ENCODE measurements at places on chromosomes 13 and 19. TPM values are rescaled to one million over a fixed set of nuclear protein-coding genes. Genes with fewer than 3 reads are reported as not detected.

Gene ZNF562
- 34.0 TPM for total RNA-seq

Gene CASP14
- not detected for total RNA-seq

Gene PPM1N
- 4.2 TPM for total RNA-seq

Gene COG6
- 26.4 TPM for total RNA-seq

Gene OR7D4
- not detected for total RNA-seq

DNA sequence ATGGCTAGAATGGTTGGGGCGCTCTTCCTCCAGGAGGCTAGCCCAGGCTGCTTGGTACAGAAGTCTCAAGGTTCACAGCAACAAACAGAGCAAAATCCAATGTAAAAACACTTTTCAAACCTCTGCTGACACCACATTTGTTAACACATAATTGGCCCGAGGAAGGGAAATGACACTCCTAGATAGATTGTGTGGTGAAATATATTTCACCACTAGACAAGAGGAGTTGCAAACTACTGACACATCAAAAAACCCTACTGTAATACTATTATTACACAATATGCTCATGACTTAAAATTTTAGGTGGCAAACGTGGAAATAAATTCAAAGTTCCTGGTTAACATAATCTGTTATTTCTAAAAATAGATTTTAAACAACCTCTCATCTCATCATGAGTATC lies 643.6 kb downstream of the PCDH9 start:
- DNase-seq: no peak

DNA sequence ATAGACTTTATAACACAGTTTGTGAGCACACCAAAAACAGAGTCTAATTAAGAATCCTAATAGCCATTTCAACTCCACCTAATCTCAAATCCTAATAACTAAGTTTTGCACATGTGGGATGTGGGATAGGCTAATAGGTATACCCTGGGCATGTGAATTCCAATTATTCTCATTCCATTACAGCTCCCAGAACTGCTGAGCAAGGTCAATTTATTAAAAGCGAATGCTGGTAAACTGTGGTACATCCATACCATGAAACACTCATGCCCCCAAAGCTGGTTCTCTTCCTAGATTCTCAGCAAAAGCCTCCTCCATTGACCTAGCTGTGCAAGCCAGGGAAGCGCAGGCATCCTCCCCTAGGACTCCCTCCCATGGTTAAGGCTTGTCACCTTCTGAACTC lies 113.8 kb downstream of the USP12 start:
- DNase-seq: no peak

GRCh38 chr13:113827021-113827420 lies 36.9 kb downstream of the GAS6 start:
- no peak for DNase-seq

DNA sequence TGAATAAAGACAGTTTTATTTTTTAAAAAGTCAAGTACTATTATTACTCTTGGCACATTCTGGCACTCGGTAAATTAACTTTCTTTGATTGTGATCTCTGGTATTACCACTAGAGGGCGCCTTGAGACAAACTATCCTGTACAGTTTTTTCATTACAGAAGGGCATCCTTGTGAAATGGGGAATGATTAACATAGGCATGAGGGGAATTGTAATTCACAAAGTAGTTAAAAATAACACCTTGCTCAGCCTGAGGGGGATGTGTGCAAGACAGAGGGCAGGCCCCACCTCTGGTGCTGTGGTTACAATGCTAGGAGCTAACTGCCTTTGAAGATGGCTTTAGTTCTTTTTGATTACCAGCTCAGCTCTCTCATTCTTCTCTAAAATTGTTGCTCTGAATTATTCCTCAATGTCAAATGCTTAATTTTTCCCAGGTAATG lies 24.2 kb upstream of the C1QTNF9B start:
- DNase-seq: peak; percentile 13

DNA sequence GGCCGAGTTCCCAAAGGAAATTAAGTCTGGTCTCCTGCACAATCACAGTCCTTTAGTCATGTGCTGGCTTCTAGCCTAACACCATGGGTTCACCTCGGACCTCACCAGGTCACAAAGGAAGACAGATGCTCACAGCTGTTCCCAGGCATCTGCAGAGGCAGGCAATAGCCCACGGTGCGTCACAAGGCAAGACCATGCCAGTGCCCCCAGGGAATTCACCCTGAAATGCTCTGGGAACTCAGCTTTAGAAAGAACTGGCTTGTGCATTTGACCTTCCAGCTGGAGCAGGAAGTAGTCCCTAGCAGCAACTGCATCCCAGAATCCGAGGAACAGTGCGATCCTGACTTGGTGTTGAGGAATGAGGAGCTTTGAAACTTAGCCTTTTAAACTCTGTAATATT lies 96.8 kb upstream of the WASF3 start:
- DNase-seq: no peak

DNA sequence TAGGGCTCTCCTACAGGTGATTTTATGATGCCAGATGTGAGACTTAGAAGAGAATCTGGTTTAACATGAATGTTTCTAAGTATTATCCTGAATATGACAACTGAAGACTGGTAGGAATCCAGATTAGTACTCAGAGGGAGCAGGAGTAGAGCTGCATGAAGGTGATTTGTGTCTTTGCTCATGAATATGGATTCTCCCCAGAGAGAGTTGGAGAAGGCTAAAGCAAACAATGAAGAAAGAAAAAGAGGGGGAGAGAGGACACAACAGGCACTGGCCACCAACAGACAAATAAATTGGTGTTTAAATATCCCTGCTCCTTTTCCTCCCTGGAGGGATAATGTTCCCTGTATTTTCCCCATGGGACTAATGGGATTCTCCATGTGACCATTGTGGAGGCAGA lies 427.0 kb upstream of the KLF12 start:
- DNase-seq: no peak

DNA sequence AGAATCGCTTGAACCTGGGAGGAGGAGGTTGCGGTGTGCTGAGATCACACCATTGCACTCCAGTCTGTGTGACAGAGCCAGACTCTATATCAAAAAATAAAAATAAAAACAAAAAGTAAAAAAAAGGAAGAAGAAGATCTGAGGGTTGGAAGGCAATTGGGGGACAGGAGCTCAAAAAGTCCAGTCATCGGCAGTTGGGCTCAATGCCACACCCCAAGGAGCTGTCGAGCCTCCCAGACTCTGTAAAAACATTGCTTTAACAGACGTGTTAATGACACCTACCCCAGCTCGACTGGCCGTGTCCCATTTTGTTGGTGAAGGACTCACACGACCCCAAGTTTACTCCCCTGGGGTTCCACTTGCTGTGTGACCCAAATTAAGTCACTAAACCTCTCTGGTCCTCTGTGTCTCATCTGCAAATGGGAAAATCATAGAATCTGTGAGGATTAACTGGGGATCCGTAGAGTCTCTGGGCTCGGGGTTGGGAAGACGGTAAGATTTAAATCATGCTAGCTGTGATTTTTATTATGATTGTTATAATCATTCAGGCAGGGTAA lies 7.0 kb downstream of the GNA15 start:
- no peak for DNase-seq

- no peak for DNase-seq
Measured at GRCh38 chr13:31367410-31367809, 167.6 kb downstream of the B3GLCT start.

GRCh38 chr19:46892252-46893179 lies 31.7 kb downstream of the ARHGAP35 start:
- DNase-seq: no peak

DNA sequence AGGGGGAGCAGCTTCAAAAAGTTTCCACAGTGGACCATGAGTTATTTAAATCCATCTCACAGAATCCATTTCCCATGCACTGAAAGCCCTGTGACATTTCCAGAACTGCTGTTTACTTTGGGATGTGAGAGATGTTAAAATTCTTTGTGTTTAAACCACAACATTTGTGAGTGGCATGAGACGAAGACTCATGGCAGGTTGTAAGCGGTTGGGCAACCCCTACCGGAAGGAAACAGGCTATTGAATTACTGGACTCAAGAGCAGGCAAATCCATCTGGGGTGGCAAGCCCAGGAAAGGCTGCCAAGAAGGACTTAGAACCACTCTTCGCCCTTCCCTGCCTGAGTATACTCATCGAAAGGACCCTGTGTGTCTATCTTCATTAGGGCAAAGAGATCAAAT lies 22.3 kb upstream of the CLDN10 start:
- no peak for DNase-seq

DNA sequence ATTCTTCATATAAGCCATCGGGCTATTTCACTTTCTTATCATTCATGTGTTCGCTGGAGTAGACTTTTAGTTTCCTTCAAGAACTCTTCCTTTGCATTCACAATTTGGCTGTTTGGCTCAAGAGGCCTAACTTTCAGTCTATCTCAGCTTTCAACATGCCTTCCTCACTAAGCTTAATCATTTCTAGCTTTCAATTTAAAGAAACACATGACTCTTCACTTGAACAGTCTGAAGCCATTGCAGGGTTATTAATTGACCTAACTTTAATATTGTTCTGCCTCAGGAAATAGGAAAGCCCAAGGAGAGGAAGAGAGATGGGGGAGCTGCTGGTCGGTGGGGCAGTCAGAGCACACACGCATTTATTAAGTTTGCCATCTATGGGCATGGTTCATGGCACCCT lies 158.1 kb downstream of the SUCLA2 start:
- no peak for DNase-seq

- no peak for DNase-seq
Measured at GRCh38 chr13:33838647-33839046, 20.7 kb downstream of the RFC3 start.

- no peak for DNase-seq
Measured at GRCh38 chr13:44305917-44306370, 67.7 kb upstream of the SERP2 start.

DNA sequence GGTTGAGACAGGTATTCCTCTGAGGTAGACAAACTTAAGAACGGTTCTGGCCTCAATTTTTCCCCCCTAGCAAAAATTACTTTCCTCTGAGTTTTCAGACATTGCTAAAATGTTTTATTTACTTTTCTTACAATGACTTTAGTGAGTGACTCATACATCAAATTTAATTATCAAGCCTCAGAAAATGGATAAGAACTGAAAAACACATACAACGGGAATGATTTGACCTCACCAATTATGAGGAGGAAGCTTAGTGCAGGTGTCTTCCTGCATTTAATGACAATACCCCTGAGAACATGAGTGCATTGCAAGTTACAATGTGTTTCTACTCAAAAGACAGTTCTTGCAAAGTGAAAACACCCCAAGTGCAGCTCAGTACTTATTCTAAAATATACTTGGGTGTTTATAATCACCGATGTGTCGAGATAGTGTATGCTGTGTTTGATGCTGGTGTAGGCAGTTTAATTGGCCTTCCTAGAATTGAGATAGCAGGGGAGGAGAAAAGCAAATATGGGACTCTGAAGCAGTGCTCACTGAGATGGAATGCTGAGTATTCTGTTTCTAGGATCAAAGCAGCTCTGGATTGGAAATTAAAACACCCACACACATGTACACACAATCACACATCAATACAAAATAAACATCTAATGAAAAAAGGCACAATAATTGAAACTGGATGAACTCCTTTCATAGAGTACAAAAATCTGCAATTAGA lies 189.5 kb upstream of the SLC10A2 start:
- DNase-seq: no peak

GRCh38 chr13:112444416-112445399 lies 68.6 kb downstream of the SPACA7 start:
- DNase-seq: no peak

DNA sequence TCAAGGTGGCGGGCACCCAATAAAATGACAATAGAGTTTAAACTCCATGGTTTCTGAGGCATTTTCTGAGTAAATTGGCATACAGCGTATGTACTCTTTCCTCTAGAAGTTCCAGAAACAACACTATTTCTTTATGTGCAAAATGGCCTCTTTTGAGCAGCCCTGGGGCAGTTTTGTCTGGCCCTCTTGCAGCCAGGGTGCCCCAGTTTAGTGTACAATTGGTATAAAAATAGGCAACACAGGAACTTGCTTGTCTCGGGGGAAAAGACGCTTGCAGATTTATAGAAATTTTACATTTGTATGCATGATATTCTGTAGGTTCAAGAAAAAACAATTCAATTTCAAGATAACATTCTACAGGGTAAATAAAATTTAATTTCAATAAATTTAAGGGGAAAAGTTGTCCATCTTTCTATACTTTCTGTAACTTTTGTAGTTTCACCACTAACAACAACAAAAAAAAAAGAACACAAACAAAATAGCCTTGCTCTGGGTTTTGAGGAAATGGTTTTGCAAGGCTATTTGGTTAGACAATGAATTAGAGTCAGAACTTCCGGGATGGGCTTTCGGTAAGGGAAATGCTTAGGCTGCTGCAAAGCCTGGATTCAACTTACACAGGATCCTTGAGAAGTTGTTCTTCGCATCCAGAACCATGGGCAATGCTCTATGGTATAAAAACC lies 45.3 kb downstream of the LRCH1 start:
- no peak for DNase-seq

DNA sequence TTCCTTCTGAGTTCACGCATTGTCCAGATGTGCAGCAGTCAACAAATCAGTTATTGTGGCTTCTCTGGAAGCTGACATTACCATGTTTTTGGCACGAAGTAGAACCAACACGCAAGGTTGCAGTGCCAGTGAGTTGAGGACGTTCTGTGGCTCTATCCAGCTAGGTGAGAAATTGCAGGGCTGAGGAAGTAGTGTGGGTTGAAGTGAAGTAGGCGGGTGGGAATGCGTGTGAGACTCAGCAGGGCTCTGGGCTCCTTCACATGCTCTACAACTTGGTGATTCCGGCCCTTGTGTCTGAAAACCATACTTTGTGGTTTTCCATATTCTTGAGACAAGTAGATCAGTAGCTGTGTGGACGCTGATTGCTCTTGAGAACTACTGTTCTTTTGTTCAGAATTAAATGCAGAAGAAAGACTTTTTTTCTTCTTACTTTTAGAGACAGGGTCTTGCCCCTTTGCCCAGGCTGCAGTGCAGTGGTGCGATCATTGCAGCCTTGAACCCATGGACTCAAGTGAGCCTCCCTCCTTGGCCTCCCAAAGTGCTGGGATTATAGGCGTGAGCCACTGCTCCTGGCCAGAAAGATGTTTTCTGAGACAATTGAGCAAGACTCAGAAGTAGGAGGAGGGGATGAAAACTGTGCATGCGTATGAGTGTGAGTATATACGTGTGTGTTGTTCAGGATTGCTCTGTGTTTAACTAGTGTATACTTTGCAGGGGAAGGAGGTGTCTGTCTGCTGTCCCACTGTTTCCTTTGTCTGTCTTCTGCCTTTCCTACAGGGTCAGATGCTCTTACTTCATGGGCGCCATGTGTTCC lies 46.2 kb downstream of the GATAD2A start:
- DNase-seq: peak; percentile 79

GRCh38 chr19:52516191-52516590 lies 11.3 kb upstream of the ZNF808 start:
- no peak for DNase-seq

GRCh38 chr13:65499256-65499655 lies 1730.9 kb downstream of the PCDH9 start:
- DNase-seq: no peak

DNA sequence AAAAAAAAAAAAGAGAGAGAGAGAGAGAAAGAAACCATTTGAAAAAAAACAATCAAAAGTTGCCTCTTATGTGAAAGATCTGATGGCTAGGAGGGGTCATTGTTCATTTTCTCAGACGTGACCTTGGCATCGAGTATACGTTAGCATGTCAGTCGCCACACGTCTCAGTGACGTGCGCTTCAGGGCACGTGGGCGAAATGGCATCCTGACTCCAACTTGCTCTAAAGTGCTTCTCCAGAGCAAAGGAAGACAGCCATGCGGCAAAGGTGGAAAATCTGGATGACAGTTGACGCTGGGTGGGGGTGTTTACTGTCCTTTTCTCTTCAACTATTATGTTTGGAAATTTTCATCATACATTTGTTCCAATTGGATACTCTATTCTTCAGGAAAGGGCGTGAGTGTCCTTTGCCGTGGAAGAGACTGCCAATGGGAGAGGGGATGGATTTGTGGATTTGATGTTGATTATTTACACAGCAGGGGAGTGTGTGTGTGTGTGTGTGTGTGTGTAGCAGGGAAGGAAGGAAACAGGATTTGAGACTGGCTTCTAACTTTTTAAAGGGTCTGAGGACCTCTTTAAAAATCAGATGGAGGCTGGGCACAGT lies 25.0 kb downstream of the KLF2 start:
- DNase-seq: no peak
